ENCODE measurements at places on chromosomes 5 and 9. TPM values are rescaled to one million over a fixed set of nuclear protein-coding genes. Genes with fewer than 3 reads are reported as not detected.

GRCh38 chr5:219460-219863 is 1.3 kb downstream of the SDHA start:
- DNase-seq = peak; percentile 56

- no peak for DNase-seq
Measured at GRCh38 chr5:168895295-168896071, 316.3 kb upstream of the PANK3 start.

- DNase-seq = no peak
Measured at GRCh38 chr9:115138151-115138550, 20.2 kb upstream of the TNC start.

DNA sequence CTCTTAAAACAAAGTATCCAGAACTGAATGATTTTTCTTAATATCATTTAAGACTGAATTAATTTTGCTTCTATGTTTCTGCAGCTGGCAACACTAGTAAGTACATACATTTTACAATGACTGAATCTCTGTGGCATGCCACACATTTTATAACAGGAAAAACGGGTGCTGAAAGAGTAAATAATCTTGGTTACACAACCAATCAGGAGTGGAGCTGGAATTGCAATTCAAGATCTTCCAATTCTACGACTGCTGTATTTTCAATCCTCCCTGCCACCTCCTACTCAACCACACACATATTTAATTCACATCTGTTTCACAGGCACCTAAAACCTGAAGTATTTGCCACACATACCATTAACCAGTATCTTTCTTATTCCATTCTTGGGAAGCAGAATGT is 52.7 kb upstream of the NR5A1 start:
- no peak for DNase-seq

GRCh38 chr5:149432911-149433401 is 53.9 kb upstream of the IL17B start:
- no peak for DNase-seq

DNA sequence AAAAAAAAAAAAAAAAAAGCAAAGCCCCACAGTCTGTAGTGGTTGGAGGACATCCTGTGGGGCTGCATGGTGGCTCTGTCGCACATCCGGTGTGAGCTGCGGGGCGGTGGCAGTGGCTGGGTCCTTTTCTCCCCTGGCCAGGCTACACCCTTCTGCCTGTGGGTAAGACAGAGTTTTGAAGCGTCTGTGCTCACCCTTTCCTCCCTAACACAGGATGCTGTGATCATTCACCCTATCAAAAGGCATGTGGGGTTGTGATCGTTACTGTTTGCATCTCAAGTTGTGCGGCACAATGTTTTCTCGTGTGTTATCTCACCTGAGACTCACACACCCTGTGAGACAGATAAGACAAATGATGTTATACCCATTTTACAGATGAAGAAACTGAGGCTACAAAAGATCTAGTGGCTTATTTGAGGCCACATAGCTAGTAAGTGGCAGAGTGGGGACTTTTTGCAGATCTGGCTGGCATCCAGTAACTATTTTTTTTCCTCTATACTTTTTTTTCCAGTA is 17.5 kb downstream of the IRF1 start:
- DNase-seq = no peak

DNA sequence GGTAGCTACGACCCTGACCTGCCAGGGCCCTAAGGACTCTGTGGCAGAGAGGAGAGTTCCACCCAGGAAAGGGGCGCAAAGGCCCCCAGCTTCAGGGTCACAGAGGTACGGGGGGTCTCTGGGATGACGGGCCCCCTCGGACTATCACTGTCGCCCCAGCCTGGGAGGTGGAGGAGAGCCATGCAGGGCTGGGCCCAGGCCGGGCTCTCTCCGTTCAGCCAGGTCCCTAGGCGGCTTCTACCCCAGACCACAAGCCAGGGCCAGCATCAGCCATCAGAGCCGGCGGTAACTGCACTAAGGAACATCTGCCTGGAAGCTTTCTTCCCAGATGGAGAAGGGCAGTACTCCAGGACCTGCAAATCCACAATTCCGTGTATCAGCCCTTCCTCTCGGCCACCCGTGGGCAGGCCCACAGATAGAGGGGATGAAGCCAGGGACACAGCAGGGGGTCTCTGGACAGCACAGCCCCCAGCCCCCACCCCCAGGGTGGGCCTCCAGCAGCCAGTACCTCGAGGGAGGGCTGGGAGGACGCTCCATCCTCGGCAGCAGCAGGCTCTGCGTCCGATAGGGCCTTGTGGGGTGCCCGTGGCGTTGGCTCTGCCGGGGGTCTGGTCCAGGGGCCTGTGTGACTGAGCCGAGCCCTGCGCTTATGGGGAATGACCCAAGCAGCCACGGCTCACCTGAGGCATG is 38.4 kb downstream of the NACC2 start:
- no peak for DNase-seq

GRCh38 chr5:5293029-5293428 is 129.4 kb upstream of the ICE1 start:
- DNase-seq = no peak

DNA sequence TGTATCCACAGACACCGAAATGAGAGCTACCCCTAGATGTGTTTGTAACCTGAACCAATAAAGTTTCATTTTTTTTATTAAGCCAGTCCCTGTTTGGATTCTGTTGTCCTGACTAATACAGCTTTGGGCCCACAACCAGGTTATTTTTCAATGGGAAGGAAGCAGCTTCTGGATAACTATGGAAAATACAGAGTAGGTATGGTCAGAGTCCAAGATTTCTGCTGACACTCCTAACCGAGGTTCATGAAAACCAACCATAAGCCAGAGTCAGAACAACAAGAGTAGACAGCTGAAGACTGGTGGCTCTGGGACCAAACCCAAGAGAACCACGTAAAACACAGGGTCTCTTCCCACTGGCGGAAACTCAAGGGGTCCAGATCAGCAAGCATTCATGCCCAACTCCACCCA is 10.8 kb downstream of the KLF9 start:
- no peak for DNase-seq

- no peak for DNase-seq
Measured at GRCh38 chr5:153086486-153086885, 404.0 kb upstream of the GRIA1 start.

- peak; percentile 91 for DNase-seq
Measured at GRCh38 chr9:567128-567746, 274.3 kb upstream of the DMRT1 start.

GRCh38 chr5:170341545-170341944 is 44.0 kb upstream of the LCP2 start:
- no peak for DNase-seq

Gene TRAF1
- 18.8 TPM for total RNA-seq

Gene SCGB3A2
- not detected for total RNA-seq

Gene ZNF658
- 3.1 TPM for total RNA-seq

Gene LAMC3
- total RNA-seq = not detected

Gene PCDHA9
- total RNA-seq = not detected

Gene RNF180
- 0.29 TPM for total RNA-seq

Gene SPATA31D4
- total RNA-seq = not detected

Gene SH3GL2
- total RNA-seq = not detected

Gene RUFY1
- total RNA-seq = 66.4 TPM

Gene PLPP7
- total RNA-seq = not detected
